SK-N-SH treated with all-trans-retinoic acid at 6 μM for 48 hours (cell line): ENCODE measurements at places on chromosomes 1 and 21.

DNA sequence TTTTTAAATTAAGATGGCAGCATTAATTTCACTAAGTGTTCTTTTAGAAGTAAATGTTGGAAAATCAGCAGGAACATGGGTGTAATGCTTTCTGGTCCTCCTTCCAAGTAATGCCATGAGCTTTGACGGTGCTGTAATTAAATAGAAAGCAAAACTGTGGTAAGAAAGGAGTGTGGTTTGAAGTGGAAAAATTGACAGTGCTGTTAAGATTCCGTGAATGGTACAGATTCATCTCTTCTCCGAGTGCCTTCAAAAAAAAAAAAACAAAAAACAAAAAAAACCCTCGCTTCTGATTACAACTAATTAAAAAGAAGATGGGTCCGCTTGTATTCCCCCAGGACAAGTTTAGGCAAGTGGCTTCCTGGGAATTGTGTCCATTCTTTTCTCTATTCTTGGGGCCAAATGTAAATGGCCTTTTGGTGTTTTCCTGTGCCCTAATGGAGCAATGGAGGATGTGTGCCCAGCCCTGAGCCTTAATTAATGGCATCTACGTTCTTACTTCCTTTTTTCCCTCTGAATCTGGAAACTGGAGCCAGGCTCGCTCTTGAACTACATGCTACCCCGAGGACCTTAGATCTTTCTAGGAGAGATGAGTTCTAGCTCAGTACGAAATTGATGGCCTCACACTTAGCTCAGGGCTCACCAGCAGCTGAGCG lies 5.1 kb downstream of the LMO4 start:
- ATAC-seq = no peak

DNA sequence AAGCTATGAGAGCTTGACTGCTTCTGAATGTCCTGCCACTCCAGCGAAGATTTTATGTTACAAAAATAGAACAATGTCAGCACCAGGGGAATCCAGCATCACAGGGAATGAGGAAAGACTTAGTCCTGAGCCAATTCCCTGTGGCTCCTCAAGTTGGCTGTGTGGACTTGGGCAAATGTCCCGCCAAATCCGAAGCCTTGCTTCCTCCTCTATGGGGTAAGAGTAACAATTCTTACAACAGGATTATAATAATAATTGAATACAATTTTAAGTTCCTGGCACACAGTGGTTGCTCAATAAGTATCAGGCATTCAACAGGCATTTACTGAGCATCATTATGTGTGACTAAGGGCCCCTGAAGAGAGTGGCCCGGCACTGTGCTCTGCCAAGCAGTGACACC lies 44.4 kb downstream of the STPG1 start:
- no peak for ATAC-seq

GRCh38 chr1:20483833-20484518 lies 2.0 kb downstream of the CAMK2N1 start:
- peak; percentile 43 for ATAC-seq

GRCh38 chr1:216702170-216702569 lies 21.1 kb downstream of the ESRRG start:
- ATAC-seq = no peak

- ATAC-seq = no peak
Measured at GRCh38 chr21:42258885-42259407, 40.0 kb downstream of the ABCG1 start.

DNA sequence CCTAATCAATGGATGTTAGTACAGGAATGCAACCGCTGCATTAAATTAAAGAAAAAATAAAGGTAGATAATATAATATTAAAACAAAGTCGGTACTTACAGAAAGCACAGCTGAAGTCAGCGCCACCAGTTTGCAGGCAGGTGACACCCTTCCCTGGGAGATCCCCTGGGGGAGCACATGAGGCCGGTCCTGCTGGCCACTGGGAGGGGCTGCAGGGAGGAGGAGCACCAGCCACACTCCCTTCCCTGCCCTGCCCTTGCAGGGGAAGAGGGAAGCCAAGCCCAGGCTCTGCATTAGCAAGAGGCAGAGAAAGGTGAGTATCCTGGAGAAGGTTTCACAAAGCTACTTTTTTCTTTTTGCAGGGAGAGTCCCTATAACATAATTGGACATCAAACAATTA lies 507.0 kb downstream of the AJAP1 start:
- ATAC-seq = no peak

DNA sequence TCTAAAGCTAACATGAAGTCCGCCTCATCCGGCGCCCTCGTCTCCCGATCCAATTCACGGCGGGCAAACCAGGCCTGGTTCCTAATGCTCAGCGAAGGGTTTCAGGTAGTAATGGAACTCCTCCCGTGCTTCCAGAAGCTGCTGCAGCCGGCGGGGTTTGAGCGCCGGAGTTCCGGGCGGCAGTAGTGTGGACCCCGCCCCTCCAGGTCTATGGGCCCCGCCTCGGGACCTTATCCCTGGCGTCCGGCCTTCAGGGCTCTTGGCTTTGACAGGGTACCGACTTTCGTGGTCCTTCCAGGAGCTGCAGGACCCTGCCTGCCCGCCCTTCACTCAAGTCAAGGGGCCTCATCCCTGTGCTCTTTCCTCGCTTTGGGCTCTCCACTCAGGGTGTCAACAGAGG lies 304.1 kb downstream of the FAM72C start:
- no peak for ATAC-seq

GRCh38 chr1:29640428-29640785 lies 404.1 kb downstream of the PTPRU start:
- no peak for ATAC-seq
